Thoracic aorta (tissue), 2 donors: ENCODE measurements at places on chromosomes 7 and 10. TPM values are rescaled to one million over a fixed set of nuclear protein-coding genes. Genes with fewer than 3 reads are reported as not detected.

MSMB gene
- not detected for total RNA-seq

GPRIN2 gene
- 0.27 TPM for total RNA-seq

AKR1D1 gene
- not detected for total RNA-seq

ELMO1 gene
- total RNA-seq, result 66.0 TPM

CH25H gene
- total RNA-seq, result 2.7 TPM

INA gene
- not detected for total RNA-seq

LRIT1 gene
- total RNA-seq, result not detected
